ENCODE measurements at places on chromosomes 4 and X.

- H3K27ac ChIP-seq = no peak overlapping the region
- peaks cover 4% of the 10 kb centered on the region for H3K4me1 ChIP-seq
- no peak for DNase-seq
- H3K4me3 ChIP-seq = no peak overlapping the region
- peaks cover 6% of the 10 kb centered on the region for H3K36me3 ChIP-seq
- no peaks in the 10 kb centered on the region for H3K27me3 ChIP-seq
These were observed 6.4 kb downstream of the SLC25A6 start for GRCh38 chrX:1385253-1386223.

DNA sequence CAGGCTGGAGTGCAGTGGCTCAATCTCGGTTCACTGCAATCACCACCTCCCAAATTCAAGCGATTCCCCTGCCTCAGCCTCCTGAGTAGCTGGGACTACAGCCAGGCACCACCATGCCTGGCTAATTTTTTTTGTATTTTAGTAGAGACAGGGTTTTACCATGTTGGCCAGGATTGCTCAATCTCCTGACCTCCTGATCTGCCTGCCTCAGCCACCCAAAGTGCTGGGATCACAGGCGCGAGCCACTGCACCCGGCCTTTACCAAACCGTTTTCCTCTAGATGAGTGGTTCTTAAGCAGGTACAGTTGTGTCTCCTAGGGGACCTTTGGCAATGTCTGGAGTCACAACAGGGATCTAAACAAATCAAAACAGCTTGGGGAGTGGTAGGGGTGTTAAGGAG lies 11.6 kb downstream of the AMELX start:
- H3K4me1 ChIP-seq = no peaks in the 10 kb centered on the region
- H3K36me3 ChIP-seq = no peaks in the 10 kb centered on the region
- H3K27ac ChIP-seq = no peak overlapping the region

DNA sequence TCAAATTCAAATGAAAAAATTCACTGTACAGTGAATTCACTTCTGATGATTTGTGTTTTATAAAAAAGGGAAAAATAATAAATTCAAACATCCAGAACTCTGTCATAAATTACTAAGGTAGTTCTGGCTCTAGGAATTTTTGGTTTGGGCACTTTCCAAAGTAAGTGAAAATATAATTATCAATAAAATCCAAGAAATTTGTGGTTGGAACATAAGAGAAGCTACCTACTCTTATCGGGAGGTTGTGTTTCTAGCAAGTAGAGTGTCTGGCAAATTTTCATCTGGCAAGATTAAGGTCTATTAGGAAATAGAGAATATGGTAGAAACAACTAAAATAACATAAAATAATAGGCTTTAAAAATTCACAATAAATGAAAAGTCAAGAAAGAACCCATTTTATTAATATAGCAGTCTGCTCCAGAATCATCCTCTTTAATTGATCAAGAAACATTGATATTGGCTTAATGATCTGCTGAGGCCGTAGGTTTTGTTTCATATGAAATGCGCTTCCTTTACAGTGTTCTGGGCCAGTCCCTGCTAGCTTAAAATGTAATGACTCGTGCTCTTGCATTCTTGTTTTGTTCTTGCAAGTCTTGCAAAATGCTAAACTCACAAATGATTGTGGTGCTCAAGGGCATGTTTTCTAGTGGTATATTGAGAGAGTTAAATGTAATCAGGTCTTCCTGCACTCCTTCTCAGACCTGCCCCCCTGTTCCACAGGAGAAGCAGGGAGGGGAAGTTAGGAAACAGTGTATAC lies 331.4 kb downstream of the RAPGEF2 start:
- DNase-seq = no peak
- H3K4me3 ChIP-seq = no peak overlapping the region
- no peaks in the 10 kb centered on the region for H3K27me3 ChIP-seq
- no peak overlapping the region for H3K27ac ChIP-seq

DNA sequence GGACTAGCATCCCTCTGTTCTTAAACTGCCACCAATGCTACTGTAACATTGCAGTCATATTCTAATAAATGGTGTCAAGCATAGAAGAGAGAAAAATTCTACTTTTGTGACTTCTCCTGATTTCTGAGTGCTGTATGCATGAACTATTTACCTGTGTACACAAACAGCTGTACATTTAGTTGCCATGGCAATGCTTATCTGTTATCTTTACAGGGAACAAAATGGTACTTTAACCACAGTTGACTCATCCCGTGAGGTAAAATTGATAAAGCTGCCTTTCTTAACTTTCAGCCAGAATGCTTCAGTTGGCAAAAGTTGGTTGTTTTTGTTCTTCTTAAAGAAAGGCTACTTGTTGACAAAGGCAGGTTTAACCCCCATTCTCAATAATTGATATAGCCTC lies 587.5 kb upstream of the MAGEB2 start:
- no peaks in the 10 kb centered on the region for H3K36me3 ChIP-seq
- no peak overlapping the region for H3K27ac ChIP-seq
- no peak overlapping the region for H3K4me3 ChIP-seq
- H3K27me3 ChIP-seq = no peaks in the 10 kb centered on the region
- H3K4me1 ChIP-seq = no peaks in the 10 kb centered on the region
- no peak for DNase-seq

DNA sequence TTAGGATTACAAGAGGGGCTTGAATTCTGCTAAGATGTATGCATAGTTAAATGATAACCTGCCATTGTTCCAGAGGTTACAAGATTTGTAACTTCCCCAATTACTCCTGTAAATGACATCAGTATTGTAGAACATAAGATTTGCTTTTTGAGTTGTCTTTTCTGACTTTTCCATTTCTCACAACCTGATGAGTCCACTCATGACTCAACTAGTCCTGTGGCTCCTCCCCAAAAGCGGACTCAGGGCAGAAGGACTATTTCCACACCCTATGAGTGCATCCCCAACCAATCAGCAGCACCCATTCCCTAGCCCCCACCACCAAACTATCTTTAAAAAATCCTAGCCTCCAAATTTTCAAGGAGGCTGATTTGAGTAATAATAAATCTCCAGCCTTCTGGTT lies 54.7 kb downstream of the HOPX start:
- H3K36me3 ChIP-seq = no peaks in the 10 kb centered on the region
- no peaks in the 10 kb centered on the region for H3K4me1 ChIP-seq
- no peak overlapping the region for H3K27ac ChIP-seq
- no peaks in the 10 kb centered on the region for H3K27me3 ChIP-seq

- DNase-seq = no peak
- no peak overlapping the region for H3K27ac ChIP-seq
- no peaks in the 10 kb centered on the region for H3K27me3 ChIP-seq
- no peaks in the 10 kb centered on the region for H3K4me1 ChIP-seq
- no peaks in the 10 kb centered on the region for H3K36me3 ChIP-seq
- no peak overlapping the region for H3K4me3 ChIP-seq
These were observed 391.8 kb upstream of the CPXCR1 start for GRCh38 chrX:88355252-88355651.

GRCh38 chr4:137526681-137527080 lies 5.6 kb downstream of the PCDH18 start:
- no peak for DNase-seq
- H3K4me3 ChIP-seq = peak overlapping the region; percentile 98
- peak overlapping the region; percentile 30 for H3K27ac ChIP-seq
- H3K4me1 ChIP-seq = peaks cover 39% of the 10 kb centered on the region

GRCh38 chr4:28227764-28228163 lies 1367.1 kb downstream of the STIM2 start:
- H3K4me3 ChIP-seq = no peak overlapping the region
- peaks cover 18% of the 10 kb centered on the region for H3K4me1 ChIP-seq
- H3K27ac ChIP-seq = no peak overlapping the region
- no peaks in the 10 kb centered on the region for H3K36me3 ChIP-seq
- H3K27me3 ChIP-seq = no peaks in the 10 kb centered on the region

DNA sequence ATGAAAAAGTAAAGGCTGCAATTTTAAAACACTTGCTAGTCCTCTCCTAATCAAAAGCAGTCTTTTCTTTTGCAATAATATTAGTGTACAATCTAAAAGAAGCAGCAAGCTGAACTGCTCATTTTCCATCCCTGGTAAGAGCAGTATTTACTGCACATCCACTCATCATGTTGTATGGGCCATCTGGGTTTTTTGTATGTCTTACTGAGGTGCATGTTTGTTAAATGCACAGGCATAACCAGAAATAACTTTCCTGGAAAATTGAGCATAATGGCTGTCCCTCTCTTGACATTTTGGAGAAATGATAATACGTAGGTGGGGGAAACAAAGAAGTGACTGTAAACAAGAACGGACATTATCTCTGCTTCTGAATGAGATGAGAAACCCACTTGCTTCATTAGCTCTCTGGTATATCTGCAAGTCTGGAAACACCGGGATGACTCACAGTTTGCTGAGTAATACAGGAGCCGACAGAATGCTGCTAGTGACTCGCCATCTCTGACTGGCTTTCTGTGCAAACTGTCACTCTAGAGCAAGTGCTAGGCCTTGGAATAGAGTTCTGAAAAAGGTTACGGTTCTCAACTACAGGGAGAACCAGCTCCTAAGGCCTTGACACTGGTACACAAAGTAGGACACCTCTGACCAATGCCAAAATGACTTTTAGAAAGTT lies 85.7 kb upstream of the MTM1 start:
- no peaks in the 10 kb centered on the region for H3K36me3 ChIP-seq
- no peaks in the 10 kb centered on the region for H3K27me3 ChIP-seq
- H3K27ac ChIP-seq = no peak overlapping the region

- H3K27ac ChIP-seq = no peak overlapping the region
- no peaks in the 10 kb centered on the region for H3K36me3 ChIP-seq
- H3K27me3 ChIP-seq = no peaks in the 10 kb centered on the region
These were observed 217.6 kb downstream of the PRR32 start for GRCh38 chrX:127037159-127037558.

- DNase-seq = no peak
- no peaks in the 10 kb centered on the region for H3K36me3 ChIP-seq
- peaks cover 15% of the 10 kb centered on the region for H3K4me1 ChIP-seq
- no peak overlapping the region for H3K27ac ChIP-seq
- no peaks in the 10 kb centered on the region for H3K27me3 ChIP-seq
- H3K4me3 ChIP-seq = no peak overlapping the region
These were observed 205.1 kb downstream of the PPP3CA start for GRCh38 chr4:101142259-101142658.

DNA sequence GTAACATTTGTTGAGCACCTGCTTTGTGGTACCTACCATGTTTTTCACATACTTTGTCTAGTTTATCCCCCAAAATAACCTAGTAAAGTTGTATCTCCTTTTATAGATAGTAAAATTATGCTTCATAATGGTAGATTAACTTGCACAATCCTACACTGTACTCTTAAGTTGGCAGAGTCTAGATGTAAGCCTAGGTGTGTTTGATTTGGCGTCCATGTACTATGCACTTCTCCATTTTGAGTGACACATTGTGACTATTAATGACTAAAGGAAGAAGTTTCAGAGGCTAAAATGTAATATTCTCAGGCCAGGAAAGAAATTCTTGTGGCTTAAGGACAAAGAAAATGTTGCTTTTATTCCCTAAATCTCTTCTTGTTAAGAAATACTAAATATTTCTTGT lies 15.4 kb downstream of the PLK4 start:
- no peak overlapping the region for H3K4me3 ChIP-seq
- H3K36me3 ChIP-seq = peaks cover 74% of the 10 kb centered on the region
- H3K27ac ChIP-seq = no peak overlapping the region
- DNase-seq = no peak
- H3K27me3 ChIP-seq = no peaks in the 10 kb centered on the region
- H3K4me1 ChIP-seq = no peaks in the 10 kb centered on the region

DNA sequence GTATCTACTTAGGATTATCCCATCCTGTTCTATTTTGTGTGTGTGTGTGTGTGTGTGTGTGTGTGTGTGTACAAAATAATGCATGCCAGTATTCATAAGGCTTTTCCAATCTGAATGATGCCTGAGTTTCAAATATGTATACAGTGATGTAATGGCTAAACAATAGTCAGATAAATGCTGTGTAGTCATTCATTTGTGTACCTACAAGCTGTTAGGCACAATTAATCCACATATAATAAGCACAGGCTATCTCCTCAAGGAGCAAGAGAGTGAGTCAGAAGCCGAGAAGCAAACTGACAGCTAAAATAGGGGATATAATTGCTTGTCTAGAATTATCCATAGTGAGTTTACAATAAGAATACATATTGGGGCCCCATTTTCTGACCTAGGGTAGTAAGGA lies 15.7 kb downstream of the DMD start:
- no peak overlapping the region for H3K27ac ChIP-seq
- no peaks in the 10 kb centered on the region for H3K36me3 ChIP-seq
- DNase-seq = no peak
- H3K27me3 ChIP-seq = peaks cover 20% of the 10 kb centered on the region
- no peaks in the 10 kb centered on the region for H3K4me1 ChIP-seq

DNA sequence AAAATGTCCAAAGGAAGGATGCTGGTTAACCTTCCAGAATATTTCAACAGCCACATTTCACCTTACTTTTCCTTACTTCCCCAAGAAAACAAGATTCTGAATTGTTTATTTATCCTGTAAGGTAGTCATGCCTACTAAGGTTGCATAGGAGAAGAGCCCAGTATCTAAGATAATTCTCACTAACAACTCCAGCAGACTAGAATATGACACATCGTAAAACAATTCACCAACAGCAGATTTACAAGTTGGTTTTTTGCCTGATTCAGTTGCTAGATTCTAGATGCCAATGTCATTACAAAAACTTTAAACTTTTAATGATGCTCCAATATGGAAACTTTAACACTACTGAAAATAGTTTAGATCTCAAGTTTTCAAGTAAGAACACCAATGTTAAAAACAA lies 176.4 kb downstream of the IL13RA2 start:
- no peak overlapping the region for H3K27ac ChIP-seq
- no peaks in the 10 kb centered on the region for H3K36me3 ChIP-seq
- no peak overlapping the region for H3K4me3 ChIP-seq
- H3K27me3 ChIP-seq = no peaks in the 10 kb centered on the region

GRCh38 chrX:67780694-67781109 lies 236.9 kb downstream of the AR start:
- H3K36me3 ChIP-seq = no peaks in the 10 kb centered on the region
- H3K27me3 ChIP-seq = no peaks in the 10 kb centered on the region
- no peak overlapping the region for H3K27ac ChIP-seq

- no peaks in the 10 kb centered on the region for H3K27me3 ChIP-seq
- DNase-seq = no peak
- peaks cover 28% of the 10 kb centered on the region for H3K36me3 ChIP-seq
- H3K27ac ChIP-seq = no peak overlapping the region
- no peak overlapping the region for H3K4me3 ChIP-seq
- H3K4me1 ChIP-seq = peaks cover 4% of the 10 kb centered on the region
These were observed 38.2 kb upstream of the MTNR1A start for GRCh38 chr4:186593587-186593973.

DNA sequence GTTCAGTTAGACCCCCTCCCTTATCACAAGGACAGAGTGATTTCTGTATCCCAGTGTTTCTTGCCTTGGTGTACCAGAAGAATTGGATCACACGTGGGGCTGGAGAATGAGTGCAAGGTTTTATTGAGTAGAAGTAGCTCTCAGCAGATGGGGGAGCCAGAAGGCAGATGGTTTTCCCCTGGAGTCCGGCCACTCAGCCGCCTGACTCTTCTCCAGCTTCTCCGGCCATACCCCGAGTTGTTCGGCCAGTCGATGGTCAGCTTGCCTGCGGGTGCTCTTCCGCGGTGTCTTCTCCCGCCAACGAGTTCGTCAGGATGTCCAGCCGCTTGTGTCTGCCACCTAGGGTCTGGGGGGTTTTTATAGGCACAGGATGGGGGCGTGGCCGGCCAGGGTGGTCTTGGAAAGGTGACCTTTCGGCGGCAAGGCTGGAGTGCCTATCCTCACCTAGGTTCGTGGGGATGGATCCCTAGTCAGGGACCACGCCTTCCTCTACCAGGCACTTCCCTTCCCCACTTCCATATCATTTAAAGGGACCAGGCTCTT lies 14.5 kb downstream of the GAB1 start:
- H3K4me1 ChIP-seq = peaks cover 15% of the 10 kb centered on the region
- no peaks in the 10 kb centered on the region for H3K36me3 ChIP-seq
- DNase-seq = no peak
